ENCODE measurements at places on chromosomes 3 and 15. TPM values are rescaled to one million over a fixed set of nuclear protein-coding genes. Genes with fewer than 3 reads are reported as not detected.
A peak's percentile ranks its signal among the peaks of the same experiment; 100 is the strongest.

Gene CDHR4
- 0.50 TPM for total RNA-seq

GRCh38 chr3:131630097-131630496 is 127.3 kb upstream of the MRPL3 start:
- no peak for DNase-seq

Gene ARIH1
- total RNA-seq = 179 TPM

Gene ZNF621
- total RNA-seq = 15.8 TPM

Gene FAIM
- total RNA-seq = 7.1 TPM

GRCh38 chr15:41942886-41943285 is 29.5 kb downstream of the EHD4 start:
- no peak for DNase-seq

DNA sequence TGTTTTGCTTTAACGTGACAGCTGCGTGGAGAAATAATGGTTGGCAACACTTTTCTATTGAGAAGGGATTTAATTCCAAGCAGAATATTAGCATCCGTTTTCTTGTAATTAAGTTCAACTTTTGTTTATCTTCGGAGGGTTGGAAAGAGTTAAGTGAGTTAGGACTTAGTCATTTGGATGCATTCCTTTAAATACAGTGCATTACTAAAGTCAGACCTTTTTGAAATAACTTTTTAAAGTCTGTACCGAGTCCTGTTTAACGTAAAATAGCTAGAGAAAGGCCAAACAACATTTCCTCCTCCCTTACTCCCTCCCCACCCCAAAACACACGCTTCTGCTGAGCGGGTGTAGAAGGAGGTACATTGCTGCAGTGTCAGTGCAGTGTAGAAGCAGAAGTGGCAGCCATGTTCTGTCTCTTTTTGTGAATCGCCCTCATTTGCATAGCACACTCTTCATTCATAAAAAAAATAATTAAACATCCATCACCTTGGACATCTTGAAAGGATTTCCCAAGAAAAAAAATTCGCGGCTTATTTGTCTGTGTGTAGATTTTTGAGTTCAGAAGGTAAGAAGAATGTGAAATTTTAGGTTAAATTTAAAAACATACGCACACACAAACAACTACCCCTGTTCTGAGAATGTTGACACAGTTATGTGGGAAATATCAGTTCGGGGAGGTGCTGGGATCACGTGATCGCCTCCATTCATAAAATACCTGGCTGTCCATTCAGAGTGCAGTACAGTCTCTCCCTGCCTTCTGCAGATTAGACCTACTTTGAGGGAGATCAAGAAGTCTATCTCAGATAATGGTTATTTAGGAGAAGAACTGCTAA is 1.6 kb downstream of the SPRED1 start:
- DNase-seq = no peak

- no peak for DNase-seq
These were observed 3.7 kb downstream of the GRAMD2A start for GRCh38 chr15:72193836-72194396.

DNA sequence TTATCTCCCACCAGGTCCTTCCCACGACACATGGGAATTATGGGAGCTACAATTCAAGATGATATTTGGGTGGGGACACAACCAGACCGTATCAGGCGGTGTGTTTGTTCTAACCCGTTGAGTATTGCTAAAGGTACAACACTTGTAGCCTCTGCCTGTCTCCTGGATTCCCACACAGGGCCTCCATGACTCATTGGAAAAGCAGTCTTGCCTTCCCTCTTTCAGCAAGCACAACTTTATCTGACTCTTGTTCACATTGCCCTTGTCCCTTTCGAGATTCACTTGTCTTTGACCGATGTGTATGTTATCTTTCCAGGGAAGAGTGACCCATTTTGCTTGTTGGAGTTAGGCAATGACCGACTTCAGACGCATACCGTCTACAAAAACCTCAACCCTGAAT is 152.3 kb downstream of the MCTP2 start:
- DNase-seq = no peak

Gene ATP13A5
- total RNA-seq = not detected

Gene TTLL13
- total RNA-seq = not detected

DNA sequence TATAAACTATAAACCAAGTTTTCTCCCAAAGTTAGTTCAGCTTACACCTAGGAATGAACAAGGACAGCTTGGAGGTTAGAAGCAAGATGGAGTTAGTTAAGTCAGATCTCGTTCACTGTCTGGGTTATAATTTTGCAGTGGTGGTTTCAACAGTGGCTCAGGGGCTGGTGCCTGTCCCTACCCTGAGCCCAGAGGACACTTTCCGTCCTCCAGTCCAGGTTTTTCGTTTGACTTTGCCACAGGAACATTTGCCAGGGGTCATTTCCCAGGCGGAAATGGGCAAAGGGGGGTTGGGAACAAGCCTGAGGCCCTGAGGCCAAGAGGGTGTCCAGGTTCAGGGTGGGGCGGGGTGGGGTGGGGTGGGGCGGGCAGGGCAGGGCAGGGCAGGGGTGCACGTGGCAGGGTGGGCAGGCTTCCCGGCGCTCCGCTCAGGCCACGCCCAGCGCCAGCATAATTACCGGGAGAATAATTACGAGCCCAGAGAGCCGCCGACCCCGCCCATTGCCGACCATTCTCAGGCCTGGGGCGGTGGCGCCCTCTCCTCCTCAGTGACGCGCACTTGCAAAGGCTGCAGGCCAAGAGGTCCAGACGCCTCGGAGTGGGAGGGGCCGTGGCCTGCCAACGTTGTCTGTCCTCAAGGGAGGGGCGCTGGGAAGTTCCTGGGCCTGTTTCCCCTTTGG is 70.4 kb downstream of the KLF13 start:
- peak; percentile 93 for DNase-seq

GRCh38 chr3:145898487-145898886 is 262.5 kb downstream of the PLOD2 start:
- DNase-seq = no peak

Gene CPNE9
- 4.4 TPM for total RNA-seq

DNA sequence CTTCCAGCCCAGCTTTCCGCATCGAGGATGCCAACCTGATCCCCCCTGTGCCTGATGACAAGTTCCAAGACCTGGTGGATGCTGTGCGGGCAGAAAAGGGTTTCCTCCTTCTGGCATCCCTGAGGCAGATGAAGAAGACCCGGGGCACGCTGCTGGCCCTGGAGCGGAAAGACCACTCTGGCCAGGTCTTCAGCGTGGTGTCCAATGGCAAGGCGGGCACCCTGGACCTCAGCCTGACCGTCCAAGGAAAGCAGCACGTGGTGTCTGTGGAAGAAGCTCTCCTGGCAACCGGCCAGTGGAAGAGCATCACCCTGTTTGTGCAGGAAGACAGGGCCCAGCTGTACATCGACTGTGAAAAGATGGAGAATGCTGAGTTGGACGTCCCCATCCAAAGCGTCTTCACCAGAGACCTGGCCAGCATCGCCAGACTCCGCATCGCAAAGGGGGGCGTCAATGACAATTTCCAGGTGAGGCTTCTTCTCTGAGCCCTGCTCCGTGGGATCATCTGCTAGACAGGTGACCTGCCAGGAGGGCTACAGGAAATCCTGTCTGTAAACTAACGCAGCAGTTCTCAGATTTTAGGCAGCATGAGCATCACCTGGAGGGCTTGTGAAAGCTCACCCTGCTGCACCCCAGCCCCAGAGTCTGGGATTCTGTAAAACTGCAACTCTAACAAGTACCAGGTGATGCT is 1.6 kb downstream of the THBS1 start:
- no peak for DNase-seq

Gene SPESP1
- total RNA-seq = not detected

Gene GOLGA8J
- not detected for total RNA-seq

DNA sequence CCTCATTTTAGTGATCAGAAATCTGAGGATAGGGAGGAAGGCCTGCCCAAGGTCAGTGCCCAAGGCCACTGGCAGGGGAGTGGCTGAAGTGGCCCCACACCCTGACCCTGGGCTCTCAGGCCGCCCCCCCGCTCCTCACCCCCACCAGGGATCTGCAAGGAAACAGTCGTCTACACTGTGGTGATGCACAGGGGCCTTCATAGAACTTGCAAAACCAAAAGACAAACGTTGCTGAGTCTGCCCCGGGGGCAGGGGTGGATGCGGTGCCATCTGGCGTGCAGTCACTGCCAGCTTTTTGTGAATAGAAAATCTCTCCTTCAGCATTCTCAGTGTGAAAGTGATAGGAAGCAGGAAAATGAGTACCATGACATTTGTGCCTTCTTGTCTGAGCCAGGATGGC is 41.3 kb downstream of the WHAMM start:
- DNase-seq = no peak

- no peak for DNase-seq
These were observed 14.2 kb upstream of the HOMER2 start for GRCh38 chr15:82966671-82967071.

DNA sequence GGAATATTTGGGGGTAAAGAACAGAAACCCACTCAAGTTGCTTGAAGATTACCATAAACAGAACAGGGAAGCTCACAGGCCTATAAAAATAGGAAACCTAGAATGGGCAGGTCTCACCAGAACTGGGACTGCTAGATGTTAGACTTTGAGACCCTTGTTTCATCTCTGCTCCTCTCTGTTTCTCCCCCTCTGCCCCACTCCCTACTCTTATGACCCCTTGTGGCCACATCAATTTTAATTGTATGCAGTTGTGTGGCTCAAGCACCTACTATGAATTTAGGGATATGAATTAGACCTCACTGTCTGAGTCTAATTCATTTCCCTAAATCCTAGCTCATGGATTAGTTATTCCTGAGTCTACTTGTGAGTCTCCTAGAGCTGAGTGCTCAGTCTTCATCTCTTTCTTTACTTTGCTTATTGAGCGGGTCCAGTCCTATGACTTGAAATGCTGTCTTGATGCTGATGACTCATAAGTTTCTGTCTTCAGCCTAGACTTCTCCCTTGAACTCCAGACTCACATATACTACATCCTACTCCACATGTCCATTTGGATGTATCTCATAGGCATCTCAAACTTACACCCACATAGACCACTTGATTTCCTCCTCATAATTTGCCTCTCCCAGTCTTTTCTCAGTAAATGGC is 78.7 kb downstream of the ITPR1 start:
- DNase-seq = no peak

GRCh38 chr15:32099097-32099785 is 68.9 kb downstream of the CHRNA7 start:
- DNase-seq = no peak

- no peak for DNase-seq
These were observed 239.3 kb upstream of the UBE2E1 start for GRCh38 chr3:23566499-23566898.

DNA sequence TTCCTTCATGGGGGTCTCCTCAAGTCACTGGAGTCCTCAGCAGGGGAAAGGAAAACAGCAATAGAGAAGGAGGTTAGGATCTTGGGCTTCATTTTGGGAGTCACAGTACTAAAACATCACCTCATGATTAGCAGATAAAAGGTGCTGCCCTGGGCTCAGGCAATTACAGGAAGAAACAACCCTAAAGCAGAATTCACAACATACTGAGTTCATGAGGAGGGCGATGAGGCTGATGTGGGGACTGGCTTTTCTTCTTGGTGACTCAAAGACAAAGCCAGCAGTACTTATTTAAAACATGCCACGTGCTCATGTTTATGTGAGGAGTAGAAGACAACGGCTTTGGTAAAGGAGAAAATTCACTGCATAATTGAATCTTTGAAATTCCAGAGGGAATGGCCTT is 822.3 kb upstream of the CFAP20DC start:
- DNase-seq = no peak

DNA sequence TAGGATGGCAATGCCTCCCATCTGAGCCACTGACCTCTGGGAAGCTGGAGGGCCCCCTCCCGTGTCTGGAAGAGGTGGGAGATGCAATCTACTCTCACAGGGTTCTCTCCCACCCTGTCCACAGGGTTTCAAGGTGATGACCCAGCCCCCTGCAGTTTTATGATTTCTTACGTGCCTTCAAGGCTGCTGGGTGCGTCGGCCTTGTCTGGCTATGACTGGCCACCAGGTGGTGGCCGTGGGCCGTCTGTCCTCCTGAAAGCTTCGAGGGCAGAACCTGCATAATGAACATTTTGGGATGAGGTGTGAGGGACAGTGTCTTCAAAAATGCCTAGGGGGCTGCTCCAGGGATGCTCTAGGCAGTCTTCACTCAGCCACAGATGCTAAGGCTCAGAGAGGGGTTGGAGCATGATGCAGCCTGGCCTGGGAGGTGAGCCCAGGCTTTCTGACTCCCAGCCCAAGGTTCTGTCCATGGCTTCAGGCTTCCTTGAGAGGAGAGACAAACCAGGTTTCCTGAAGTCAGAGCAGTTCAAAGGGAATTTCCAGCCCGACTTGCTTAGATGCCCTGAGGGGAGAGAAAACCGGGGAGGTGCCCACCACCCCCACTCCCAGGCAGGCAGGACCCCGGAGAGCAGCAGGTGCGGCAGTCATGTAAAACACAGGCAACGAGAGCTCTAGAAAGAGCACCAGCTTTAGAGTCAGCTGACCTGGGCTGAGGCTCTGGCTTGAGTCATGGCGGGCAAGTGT is 18.7 kb downstream of the ISG20 start:
- DNase-seq = no peak

GRCh38 chr3:98655666-98656065 is 62.3 kb upstream of the CPOX start:
- no peak for DNase-seq

DNA sequence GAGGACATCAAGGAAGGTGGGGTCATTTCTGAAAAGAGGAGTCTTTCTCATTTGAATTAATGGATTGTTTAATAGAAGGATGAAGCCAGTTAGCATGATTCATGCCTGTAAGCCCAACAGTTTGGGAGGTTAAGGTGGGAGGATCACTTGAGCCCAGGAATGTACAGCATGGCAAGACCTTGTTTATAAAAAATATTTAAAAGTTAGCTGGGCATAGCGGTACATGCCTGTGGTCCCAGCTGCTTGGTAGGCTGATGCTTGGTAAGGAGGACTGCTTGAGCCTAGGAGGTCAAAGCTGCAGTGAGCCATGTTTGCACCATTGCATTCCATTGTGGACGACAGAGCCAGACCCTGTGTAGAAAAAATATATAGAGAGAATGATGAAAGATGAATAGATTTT is 165.5 kb downstream of the ALCAM start:
- no peak for DNase-seq

GRCh38 chr3:179046497-179047353 is 24.9 kb downstream of the ZMAT3 start:
- DNase-seq = no peak

DNA sequence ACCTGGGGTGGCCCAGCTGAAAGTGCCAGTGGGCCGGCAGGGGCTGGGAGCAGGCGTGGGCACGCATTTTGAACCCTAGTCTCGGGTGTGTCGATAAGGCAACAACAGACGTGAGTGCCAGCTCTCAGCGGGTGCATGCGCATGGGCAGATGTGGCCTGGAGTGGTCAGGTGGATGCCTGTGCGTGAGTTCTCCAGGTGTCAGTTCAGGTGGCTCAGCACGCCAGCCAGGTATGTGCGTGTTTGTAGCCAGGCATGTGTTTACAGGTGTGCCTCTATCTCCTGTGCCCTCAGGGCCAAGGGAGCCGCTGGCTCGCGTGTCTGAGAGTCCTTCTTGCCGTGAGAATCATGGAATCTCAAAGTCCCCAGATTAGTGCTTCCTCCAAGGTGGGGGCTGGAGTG is 14.8 kb downstream of the CYP1A2 start:
- no peak for DNase-seq

All from H1 (cell line).